Activated CD8-positive, alpha-beta memory T cell treated with anti-CD3 and anti-CD28 coated beads for 24 hours (primary cell): ENCODE measurements at places on chromosomes 12 and 14.

- no peak for DNase-seq
These were observed 9.9 kb downstream of the GPHB5 start for GRCh38 chr14:63308723-63309317.

GRCh38 chr12:52713960-52714886 is 10.9 kb upstream of the KRT77 start:
- peak; percentile 72 for DNase-seq

GRCh38 chr14:77991128-77991772 is 178.9 kb upstream of the NRXN3 start:
- DNase-seq: no peak

DNA sequence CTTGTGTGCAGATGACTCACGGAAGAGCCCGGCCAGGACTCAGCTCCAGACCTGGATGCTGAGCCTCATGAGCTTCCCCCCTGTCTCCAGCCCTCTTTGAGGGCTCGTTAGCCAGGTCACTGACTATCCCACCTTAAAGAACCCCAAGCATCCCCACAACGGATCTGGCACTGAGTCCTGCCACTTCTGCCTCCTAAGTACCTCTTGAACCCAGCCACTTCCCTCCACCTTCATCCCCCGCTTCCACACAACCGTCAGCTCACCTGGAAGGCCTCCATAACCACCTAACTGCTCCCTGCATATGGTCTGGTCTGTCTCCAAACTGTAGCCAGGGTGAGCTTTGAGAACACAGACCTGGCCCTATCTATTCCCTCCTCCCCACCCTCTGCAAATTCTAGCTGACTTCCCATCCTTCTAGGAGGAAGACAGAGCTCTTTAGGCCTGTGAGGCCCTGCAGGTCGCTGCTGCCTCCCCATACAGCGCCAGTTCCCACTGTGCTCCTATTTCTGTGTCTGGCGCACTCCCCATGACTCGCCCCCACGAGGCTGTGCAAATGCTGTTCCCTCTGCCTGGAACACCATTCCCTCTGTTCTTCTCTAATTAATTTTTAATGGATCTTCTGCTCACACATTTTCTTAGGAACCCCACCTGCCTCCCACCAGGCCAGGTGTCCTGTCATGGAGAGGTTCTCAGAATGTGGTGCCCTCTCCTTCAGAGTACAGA is 2.9 kb upstream of the HSP90AA1 start:
- no peak for DNase-seq

GRCh38 chr14:24321212-24321975 is 10.1 kb downstream of the LTB4R start:
- no peak for DNase-seq

DNA sequence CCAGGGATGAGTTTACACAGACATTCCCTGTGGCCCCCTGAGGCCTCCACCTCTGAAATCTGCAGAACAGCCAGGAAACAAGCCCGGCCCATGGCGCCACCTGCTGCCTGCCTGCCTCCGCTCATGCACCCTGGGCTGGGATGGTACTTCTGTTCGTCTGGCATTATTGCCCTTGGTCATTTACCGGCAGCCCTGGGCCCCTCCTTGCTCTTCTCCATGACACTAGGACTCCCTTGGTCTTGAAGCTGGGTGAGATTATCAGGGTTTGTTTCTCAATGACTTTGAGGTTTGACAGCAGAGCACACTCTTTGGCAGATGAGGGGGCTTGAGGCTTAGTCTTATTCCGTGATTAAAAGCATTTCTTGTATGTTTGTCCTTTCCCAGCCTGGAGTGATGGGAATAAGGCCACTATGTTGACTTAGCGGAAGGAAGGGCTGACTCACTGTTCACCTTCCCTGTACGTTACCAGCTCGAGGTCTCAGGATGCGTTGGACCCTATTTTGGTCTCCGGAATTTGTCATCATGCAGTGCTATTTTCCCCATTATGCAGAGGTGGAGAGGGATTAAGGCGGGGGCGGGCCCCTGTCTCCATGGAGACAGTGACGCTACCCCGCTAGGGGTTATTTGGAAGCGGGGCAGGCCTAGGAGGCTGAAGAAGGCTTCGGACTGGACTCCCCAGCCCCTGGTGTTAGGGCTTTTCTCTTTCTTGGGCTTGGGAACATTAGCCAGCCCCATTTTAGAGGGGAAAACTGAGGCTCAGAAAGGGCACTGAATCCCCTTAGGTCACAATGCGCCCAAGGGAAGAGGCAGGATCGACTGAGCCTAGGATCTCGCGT is 706 bp upstream of the PEX5 start:
- peak; percentile 83 for DNase-seq

- no peak for DNase-seq
These were observed 1.9 kb upstream of the TSPAN9 start for GRCh38 chr12:3075315-3075714.

DNA sequence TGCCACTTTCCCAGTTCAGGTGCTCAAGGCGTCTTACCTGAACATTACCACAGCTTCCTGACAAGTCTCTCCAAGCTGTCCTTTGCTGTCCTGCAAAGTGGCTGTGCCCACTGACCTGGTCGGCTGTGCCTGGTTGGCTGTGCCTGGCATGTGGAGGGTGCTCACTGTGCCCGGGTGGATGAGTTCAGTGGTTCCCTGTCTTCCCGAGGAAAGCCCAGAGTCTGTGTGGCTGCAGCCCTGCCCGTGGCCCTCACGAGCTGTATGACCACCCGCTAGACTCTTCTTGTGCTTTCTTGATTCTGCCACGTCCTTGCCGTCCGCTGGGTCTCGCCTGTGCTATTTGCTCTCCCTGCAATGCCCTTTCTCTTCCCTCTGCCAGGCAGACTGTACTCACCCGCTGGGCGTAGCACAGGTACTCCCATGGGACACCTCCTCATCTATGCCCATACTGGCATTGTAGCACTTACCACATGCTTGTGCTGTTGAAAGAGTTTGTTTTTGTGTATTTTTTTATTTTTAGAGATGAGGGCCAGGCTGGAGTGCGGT is 95.9 kb downstream of the TSPAN9 start:
- DNase-seq: no peak

DNA sequence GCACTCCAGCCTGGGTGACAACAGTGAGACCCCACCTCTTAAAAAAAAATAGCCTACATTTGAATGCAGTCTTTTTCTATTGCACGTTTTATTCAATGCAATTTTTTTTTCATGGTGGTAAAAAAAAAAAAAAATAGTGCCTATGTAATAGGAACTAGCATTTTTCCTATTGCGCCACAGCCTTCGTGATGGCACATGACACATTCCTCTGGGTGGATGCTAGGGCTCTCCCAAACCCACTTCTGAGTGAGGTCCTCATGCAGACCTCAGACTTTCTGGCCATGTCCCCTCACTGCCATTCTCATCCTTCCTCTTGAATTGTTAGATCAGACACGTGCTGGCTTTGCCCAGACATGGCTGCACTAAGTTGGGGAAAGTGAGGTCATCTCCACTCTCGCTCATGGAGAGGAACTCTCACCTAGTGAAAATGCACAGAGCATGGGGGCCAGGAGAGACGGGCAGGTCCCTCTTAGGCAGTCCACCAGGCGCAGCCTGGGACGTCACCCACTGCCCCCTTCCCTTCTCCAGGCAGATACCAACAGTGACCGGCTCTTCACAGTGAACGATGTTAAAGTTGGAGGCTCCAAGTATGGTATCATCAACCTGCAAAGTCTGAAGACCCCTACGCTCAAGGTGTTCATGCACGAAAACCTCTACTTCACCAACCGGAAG is 19.2 kb downstream of the DCAF4 start:
- DNase-seq: no peak

DNA sequence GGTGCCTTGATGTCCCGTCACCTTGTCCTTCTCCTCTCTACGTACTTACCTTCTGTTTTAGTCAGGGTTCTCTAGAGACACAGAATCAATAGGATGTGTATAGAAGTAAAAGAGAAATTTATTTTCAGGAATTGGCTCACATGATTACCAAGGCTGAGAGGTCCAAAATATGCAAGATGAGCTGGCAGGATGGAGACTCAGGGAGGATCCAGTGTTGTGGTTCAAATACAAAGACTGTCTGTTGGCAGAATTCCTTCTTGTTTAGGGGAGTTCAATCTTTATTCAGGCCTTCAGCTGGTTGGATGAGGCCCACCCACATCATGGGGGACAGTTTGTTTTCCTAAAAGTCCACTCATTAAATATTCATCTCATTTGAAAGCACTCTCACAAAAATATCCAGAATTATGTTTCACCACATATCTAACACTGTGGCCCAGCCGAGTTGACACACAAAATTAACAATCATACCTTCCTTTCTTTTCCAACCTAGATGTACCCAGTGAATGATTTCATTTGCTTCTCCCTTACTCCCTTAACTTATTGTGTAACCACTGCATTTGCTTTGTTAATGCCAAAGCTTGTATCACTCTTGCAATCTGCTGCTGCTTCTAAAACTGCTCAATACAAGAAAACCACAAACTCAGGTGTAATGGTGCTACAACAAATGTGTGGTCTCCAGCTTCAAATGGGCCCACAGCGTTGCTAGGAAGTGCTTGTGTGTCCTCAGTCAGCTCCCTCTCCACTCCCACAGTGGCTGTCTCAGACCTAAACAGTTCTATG is 195.4 kb upstream of the ARHGAP5 start:
- no peak for DNase-seq

DNA sequence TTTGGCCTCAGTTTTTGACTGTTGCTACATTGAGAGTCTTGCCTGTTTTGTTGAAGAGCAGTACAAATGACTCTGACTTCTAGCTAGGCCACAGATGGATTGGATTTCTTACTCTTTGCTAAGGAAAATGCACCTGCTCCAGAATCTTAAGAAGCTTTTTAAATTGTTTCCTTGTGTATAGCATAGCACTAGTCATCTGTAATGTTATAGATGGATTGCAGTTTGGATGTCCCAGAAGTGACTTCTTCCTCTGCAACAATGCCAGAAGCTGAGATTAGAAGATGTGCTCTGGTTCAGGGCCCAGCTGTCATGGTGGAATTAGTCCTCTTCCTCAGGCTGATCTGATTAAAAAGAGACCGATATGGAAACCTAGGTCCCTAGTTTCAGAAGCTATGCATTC is 67.9 kb downstream of the DAAM1 start:
- no peak for DNase-seq

- DNase-seq: no peak
These were observed 38.3 kb upstream of the TSPAN11 start for GRCh38 chr12:30888241-30888640.

- DNase-seq: no peak
These were observed 434.0 kb upstream of the RGS6 start for GRCh38 chr14:71498212-71498611.

GRCh38 chr12:11986165-11986564 is 84.6 kb upstream of the BCL2L14 start:
- DNase-seq: no peak

GRCh38 chr12:16300736-16301135 is 23.3 kb upstream of the SLC15A5 start:
- no peak for DNase-seq

DNA sequence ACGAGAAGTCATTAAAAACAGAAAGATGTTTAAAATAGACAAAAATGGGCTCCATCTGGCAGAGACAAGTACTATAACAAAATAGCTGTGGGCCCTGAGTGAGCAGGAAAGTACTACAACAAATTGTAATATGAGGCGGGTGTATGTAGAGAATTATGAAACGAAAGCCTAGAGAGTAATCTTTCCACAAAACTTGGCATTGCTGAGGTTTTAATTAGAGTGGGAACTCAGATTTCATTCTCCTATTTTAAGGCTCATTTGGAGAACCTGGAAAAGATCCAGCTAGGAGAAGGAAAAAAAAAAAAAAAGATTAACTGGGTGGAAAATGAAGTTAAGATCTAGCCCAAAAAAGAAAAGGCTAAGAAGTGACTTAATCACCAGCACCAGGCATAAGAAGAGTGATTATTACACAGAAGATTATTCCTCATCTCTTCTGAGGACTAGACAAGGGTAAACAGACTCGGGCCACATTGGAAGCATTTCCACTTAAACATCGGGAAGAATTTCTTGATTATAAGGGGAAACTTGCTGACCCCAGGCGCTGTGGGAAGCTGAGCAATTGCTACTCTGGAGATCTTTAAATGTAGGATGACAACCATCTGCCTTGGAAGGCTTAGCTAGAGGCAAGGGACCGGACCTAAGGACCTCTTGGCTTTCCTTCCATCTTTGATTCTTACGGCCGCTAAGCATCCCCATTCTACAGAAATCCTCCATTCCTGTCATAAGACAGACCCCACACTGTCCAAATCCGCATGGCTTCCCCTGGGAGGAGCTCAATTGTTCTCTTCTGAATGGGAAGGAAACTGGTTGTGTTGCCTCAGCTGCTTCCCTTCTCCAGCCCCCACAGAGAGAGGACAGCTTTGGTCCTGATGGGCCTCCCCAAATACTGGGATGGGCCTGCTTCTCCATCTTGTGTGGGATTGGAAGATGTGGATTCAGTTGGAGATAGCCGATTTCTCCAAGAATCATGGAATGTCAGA is 40.6 kb downstream of the IGF1 start:
- no peak for DNase-seq

DNA sequence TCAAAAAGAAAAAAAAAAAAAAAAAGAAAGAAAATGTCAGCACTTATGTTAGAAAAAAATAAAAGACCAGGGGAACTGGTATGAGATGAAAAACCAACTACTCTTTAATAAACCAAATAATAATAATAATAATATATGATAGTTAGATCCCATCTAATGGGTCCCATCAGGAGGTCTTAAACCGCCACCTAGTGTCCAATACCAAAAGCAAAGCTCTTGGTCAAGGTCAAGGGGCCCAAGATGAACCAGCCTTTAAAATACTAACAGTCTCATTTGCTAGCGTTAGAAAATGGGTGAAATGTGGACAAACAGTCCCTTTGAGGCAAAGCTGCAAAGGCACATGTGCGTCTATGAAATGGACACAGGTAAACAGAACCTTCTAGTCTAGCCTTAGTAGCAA is 12.3 kb downstream of the BRAP start:
- no peak for DNase-seq
